ENCODE measurements at places on chromosomes 2 and 18.
A peak's percentile ranks its signal among the peaks of the same experiment; 100 is the strongest.

GRCh38 chr2:10297191-10297830 lies 5.4 kb upstream of the HPCAL1 start:
- DNase-seq: no peak

GRCh38 chr18:27789406-27789805 lies 387.5 kb downstream of the CDH2 start:
- DNase-seq: no peak

DNA sequence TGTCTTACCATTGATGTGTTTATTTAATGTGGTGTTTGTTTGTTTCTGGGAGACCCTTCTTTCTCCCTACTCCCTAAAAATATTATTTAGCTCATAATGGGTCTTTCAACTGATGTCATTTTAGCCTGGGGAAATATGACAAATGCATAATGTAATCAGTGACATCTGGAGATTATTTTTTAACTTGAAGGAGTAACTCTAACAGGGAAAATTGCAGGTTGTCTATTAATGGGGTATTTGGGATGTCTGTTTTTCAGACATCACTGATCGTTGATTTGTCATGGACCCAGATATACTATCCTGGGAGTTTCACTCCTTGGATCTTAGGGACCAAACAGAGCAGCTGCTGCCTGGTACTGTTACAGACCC lies 230.4 kb downstream of the LOXHD1 start:
- DNase-seq: no peak

- no peak for DNase-seq
Measured at GRCh38 chr2:222554517-222554916, 101.4 kb downstream of the FARSB start.

GRCh38 chr2:54723131-54723995 lies at the start of gene EML6:
TSS of gene EML6 (plus strand) at chr2:54723662. CDS start at chr2:54725062, 1,400 bp downstream.
- DNase-seq: peak; percentile 96

DNA sequence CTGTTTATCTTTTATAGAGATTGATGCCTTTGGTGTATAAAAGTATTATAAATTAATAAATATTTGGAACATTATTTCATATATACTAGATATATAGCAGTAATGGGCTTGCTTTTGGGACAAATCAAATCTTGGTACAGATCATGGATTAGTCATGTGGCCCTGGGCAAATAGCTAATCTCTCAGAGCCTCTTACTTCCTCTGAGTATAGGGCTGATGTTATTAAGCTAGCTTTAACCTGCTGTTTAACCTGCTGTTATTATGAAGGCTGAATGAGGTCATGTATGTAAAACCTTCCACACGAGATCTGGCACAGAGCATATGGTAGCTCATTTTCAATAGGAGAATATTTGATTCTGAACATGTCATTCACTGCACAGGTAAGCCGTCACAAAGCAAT lies 5.7 kb downstream of the ITGB6 start:
- no peak for DNase-seq

- no peak for DNase-seq
Measured at GRCh38 chr2:238922435-238922834, 74.5 kb downstream of the TWIST2 start.

DNA sequence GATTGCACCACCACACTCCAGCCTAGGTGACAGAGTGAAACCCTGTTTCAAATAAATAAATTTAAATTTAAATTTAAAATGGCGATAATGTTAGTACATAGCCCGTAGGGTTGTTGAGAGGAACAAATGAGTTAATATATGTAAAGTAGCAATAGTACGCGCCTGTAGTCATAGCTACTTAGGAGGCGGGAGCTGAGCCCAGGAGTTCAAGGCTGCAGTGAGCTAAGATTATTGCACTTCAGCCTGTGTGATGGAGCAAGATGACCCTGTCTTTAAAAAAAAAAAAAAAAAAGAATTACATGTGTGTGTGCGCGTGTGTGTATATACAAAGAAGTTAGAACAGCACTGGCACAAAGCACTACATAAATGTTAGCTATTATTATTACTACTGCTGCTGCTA lies 117.4 kb upstream of the ARL5A start:
- no peak for DNase-seq

GRCh38 chr18:12106471-12106870 lies 12.8 kb downstream of the ANKRD62 start:
- no peak for DNase-seq

DNA sequence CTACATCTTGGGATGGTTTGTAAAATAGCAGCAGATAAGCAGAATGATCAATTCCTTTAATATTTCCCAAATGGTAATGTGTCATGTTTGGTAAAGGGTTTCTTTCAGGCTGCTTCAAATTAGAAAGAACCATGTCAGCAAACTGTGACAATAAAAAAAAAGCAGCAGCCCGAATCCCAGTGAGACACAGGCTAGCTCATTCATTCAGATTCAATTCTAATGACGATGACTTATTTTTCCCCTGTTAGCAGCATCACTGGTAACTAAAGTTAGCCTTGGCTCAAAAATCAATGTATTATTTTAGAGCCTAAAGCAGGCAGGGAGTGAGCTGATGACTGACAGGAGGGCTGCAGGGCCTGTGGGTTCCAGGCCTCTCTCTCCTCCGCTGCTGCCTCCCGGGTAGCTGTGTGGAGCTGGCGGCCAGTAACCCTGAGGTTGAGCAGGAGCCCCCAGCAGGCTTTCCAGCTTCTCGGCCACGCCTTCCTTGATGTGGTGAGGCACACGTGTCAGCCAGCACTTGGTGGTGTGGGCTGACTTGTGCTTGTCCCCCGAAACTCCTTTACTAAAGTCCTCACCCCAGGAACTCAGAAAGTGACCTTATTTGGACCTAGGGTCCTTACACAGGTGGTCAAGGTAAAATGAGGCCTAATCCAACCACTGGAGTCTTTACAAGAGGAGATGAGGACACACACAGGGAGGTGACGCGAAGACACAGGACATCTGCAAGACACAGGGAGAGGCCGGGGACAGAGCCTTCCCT lies 120.5 kb upstream of the HS6ST1 start:
- DNase-seq: no peak

DNA sequence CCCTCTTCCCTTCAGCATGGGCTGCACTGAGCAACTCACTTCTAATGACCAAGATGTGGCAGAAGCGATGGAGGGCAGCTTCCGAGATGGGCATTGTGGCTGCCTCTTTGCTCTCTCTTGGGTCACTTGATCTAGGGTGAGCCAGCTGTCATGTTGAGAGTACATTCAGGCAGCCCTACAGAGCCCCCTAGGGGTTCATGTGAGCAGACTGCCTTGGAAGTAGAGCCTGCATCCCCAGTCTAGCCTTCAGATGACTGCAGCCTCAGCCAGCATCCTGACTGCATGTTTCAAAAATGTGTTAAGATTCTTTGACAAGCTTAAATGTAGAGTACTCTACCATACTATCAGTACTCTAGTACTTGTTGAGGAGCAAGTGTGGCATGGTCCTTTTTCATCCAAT lies 143.9 kb downstream of the NCK2 start:
- DNase-seq: no peak

DNA sequence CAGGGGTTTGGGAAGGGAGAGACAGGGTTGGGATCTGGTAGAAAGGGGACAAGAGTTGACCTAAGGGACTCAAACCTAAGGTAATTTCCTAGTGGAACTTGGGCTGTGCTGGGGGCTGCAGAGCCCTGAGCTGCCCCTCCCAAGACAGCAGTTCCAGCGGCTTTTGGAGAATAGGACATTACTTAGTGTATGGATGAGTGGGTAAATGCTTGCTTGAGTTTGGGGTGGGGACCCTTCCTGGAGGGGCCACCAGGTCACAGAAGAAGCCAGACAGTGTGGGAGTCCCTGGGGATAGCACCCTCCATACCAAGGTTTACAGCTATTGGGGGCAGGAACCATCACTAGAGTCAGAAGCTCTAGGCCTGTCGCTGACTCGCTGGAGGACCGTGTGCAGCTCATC lies 111.5 kb downstream of the CAPN13 start:
- no peak for DNase-seq

- no peak for DNase-seq
Measured at GRCh38 chr2:191243154-191243553, 2.0 kb upstream of the MYO1B start.

- DNase-seq: no peak
Measured at GRCh38 chr18:12772111-12772510, 69.3 kb downstream of the PSMG2 start.

DNA sequence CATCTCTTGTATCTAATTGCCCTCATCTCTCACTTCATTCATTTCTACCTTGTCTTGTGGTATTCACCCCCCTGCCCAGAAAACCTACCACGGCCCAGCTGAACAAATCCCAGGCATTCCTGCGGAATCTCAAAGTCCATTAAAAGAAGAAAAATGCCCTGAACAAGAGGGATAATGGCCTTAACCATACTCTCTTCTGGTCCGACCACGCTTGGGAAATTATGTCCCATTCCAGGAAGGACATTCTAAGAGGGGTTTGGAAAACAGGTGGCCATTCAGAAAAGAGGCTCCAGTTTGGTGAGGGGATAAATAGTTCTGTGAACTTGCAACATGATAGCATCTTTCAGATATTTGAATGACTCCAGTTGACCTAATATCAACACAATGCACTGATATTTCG lies 349.9 kb upstream of the ZNF521 start:
- DNase-seq: no peak

GRCh38 chr18:66731890-66732289 lies 128.0 kb upstream of the CDH19 start:
- no peak for DNase-seq

DNA sequence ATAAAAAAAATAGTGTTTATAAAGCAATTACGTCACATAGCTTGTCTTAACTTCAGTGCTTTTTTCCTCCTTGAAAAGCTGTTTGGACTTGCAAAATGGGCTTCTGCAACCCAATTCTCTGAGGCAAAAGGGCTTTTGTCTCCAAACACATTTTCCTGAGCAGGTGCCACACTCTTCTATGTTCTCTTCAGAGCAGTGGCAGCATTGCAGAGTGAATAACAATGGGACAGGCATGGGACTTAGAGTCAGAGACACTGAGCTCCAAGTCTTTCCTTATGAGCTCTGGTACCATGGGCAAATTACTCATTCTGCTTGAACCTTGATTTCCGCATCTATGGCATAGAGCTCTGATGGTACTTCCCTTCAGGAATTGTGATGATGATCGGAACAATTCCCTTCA lies 149.0 kb downstream of the ARL6IP6 start:
- no peak for DNase-seq

- peak; percentile 82 for DNase-seq
Measured at GRCh38 chr18:22309191-22309590, 108.5 kb downstream of the CTAGE1 start.

DNA sequence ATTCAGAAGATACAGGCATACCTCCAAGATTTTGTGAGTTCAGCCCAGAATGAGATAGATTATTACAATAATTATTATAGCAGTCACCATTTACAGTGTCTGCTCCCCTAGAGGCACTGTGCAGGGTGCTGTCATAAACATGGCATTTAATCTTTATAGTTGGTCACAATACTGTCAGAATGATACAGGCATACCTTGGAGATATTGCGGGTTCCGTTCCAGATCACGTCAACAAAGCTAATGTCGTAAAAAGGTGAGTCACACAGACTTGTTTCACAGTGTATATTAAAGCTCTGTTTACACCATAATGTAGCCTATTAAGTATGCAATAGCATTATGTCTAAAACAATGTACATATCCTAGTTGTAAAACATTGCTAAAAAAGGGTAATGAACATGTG lies 45.6 kb downstream of the ZRANB3 start:
- DNase-seq: no peak

GRCh38 chr2:42129947-42130346 lies 39.2 kb upstream of the EML4 start:
- no peak for DNase-seq

DNA sequence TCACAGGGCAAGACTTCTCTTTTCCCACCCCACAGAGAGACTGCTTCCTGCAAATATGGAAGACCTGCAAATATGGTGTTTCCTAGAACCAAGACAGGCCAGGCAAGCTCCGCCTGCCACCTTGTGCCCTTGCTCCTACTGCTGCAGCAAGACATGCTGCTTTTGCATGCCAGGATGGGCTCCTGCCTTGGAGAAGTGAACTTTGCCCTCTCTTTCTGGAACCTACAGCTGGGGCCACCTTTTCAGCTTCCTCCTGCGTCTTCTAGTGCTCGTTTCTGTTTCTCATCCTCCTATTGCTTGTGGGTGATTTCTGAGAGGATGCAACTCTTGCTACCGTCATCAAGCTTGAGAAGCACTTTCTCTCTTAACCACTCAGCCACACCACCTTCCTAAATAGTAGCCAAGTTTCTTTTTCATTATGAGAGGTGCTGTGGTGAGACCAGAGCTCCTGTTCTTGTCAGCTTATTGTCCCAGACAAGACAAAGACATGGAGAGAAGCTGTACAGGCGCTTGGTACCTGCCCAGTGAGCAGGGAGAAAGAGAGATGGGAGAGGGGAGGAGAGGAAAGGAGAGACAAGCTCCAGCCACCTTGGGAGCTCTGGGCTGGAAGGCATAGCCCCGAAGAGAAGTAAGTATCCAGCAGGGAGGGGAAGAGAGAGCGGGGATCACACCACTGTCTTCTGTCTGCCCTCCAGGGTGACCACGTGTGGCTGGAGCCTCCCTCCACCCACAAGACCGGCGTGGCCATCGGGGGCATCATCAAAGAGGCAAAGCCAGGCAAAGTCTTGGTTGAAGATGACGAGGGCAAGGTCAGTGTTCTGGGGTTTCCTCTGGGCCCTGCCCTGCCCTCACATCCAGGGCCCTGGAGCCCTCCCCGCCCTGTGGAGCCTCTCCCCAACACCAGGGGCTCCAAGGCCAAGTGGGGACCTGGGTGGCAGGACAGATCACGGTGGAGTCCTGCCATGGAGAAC lies 28.3 kb downstream of the MYO7B start:
- DNase-seq: no peak

GRCh38 chr2:197075281-197075680 lies 148.8 kb upstream of the PGAP1 start:
- no peak for DNase-seq

DNA sequence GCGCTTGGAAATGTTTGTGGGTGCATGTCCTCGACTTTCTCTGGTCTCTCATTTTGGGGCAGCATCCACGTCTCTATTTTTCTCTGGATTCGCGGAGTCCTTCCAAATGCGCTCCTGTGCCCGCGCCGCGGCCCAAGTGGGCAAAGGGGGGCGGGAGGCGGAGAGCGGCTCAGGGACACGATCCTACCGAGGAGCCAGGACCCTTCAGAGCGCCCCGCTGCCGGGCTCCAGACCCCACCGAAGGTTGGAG lies 990 bp downstream of the EPAS1 start:
- no peak for DNase-seq

DNA sequence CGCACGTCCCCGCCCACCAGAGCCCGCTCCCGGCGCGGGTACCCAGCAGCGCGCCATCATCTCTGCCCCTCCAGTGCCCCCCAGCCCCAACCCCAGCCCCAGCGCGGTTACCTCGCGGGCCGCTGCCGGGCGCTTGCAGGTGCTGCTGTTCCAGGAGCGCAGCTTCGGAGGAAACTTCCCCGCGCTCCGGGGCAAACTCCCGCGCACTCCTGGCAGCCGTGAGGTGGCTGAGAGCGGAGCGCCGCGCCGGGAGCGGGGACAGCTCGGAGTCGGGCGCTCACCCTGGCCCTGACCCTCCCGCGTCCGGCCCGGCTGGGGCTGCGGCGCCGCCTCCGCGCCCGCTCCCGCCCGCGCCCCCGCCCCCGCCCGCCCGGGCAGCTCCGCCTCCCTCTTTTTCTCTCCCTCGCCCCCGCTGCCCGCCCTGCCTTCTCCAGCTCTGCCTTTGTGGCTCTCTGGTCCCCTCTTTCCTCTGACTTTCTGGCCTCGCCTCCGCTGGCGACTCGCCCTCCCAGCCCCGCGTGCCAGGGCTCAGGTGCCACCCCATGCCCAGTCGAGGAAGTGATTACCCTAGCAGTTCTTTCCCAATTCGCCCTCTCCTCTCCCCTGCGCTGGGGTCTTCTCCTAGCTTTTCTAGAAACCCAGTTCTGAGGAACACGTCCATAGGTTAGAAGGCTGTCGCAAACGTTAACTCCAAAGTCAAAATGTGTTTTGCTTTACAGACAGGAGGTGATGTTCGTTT lies at the start of gene CHST9:
Gene CHST9, minus strand, starts transcription at position 284 of the 739 bp plus-strand sequence. CDS start 42,499 bp downstream, outside the sequence.
- no peak for DNase-seq

GRCh38 chr2:42513252-42513918 lies 19.6 kb upstream of the KCNG3 start:
- peak; percentile 76 for DNase-seq
